Progenitor cell of endocrine pancreas (in vitro differentiated cells): ENCODE measurements at places on chromosomes 12 and 14. TPM values are rescaled to one million over a fixed set of nuclear protein-coding genes. Genes with fewer than 3 reads are reported as not detected.

The ASCL1 gene
- 8.3 and 8.4 TPM in 2 replicates for total RNA-seq

- H3K4me1 ChIP-seq: peaks cover 22% of the 10 kb centered on the region
- H3K27ac ChIP-seq: peak overlapping the region; percentile 60
- no peak overlapping the region for H3K4me3 ChIP-seq
- H3K27me3 ChIP-seq: peaks cover 7% of the 10 kb centered on the region
- DNase-seq: no peak
Observed at GRCh38 chr14:74211945-74212580, 27.2 kb upstream of the VSX2 start.

The TAS2R9 gene
- 0.26 and 0.29 TPM in 2 replicates for total RNA-seq

- H3K27ac ChIP-seq: no peak overlapping the region
- peaks cover 17% of the 10 kb centered on the region for H3K4me1 ChIP-seq
- peaks cover 61% of the 10 kb centered on the region for H3K27me3 ChIP-seq
- H3K36me3 ChIP-seq: no peaks in the 10 kb centered on the region
Observed at GRCh38 chr12:51871918-51872688, 15.8 kb upstream of the ANKRD33 start.

The PIWIL1 gene
- not detected in 2 replicates for total RNA-seq

The KCNJ8 gene
- 1.1 and 2.2 TPM in 2 replicates for total RNA-seq

DNA sequence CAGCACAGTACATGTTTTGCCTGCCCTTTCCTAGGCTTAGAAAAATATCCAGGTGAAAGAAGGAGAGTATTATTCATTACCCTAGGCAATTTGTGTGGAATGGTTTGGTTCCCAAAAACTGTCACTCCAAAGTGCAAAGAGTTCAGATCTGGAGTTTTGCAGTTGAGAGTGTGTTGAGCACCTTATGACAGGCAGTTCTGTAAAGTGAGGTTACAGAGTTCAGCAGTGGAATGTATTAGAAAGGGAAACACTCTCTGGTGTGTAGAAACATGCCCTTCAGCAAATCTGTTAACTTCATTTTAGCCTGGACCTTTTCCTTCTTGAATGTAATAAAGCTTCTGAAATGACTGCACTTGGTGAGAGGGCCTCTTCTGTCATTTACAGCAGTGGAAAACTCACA lies 154.0 kb upstream of the SSTR1 start:
- H3K36me3 ChIP-seq: no peaks in the 10 kb centered on the region
- no peaks in the 10 kb centered on the region for H3K27me3 ChIP-seq
- no peak for DNase-seq
- H3K4me1 ChIP-seq: no peaks in the 10 kb centered on the region
- no peak overlapping the region for H3K4me3 ChIP-seq

- no peaks in the 10 kb centered on the region for H3K36me3 ChIP-seq
- peak overlapping the region; percentile 64 for H3K27ac ChIP-seq
- DNase-seq: no peak
- H3K4me3 ChIP-seq: no peak overlapping the region
- peaks cover 29% of the 10 kb centered on the region for H3K4me1 ChIP-seq
- H3K27me3 ChIP-seq: peaks cover 64% of the 10 kb centered on the region
Observed at GRCh38 chr12:131565267-131566015, 145.4 kb upstream of the SFSWAP start.

The RNASE3 gene
- not detected in 2 replicates for total RNA-seq

DNA sequence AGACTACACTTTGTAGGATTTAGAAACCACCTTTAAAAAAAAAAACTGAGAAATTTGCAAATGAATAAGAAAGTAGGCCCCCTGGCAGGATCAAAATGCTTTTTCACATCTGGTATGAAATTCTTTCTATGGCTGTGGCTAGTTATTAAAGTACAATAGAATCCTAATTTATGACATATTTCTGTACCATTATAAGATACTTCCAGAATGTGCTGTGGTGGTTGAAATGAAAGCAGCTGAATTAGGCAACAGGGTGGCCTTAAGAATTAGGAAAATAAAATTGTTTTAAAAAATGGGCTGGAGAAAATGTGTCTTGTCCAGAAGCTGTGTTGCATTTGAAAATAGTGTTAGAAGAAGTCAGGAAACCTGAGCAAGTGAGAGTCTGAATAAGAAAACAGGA lies 85.9 kb upstream of the PDE3A start:
- peaks cover 4% of the 10 kb centered on the region for H3K36me3 ChIP-seq
- H3K4me1 ChIP-seq: peaks cover 4% of the 10 kb centered on the region
- no peaks in the 10 kb centered on the region for H3K27me3 ChIP-seq
- H3K4me3 ChIP-seq: no peak overlapping the region
- H3K27ac ChIP-seq: no peak overlapping the region

- H3K36me3 ChIP-seq: peaks cover 17% of the 10 kb centered on the region
- no peaks in the 10 kb centered on the region for H3K4me1 ChIP-seq
- no peak overlapping the region for H3K27ac ChIP-seq
- no peaks in the 10 kb centered on the region for H3K27me3 ChIP-seq
Observed at GRCh38 chr12:66563220-66563619, 115.7 kb downstream of the GRIP1 start.

The E2F7 gene
- total RNA-seq: 15.9 and 17.5 TPM in 2 replicates

The MYH6 gene
- total RNA-seq: 0.04 and 0.07 TPM in 2 replicates

GRCh38 chr14:85344171-85344570 lies 185.8 kb upstream of the FLRT2 start:
- DNase-seq: no peak
- H3K4me1 ChIP-seq: no peaks in the 10 kb centered on the region
- no peaks in the 10 kb centered on the region for H3K27me3 ChIP-seq
- no peaks in the 10 kb centered on the region for H3K36me3 ChIP-seq
- H3K27ac ChIP-seq: no peak overlapping the region
- no peak overlapping the region for H3K4me3 ChIP-seq

The PTPN6 gene
- 65.4 and 70.2 TPM in 2 replicates for total RNA-seq

GRCh38 chr12:13405961-13406703 lies 209.6 kb downstream of the EMP1 start:
- H3K36me3 ChIP-seq: peaks cover 2% of the 10 kb centered on the region
- H3K4me1 ChIP-seq: peaks cover 1% of the 10 kb centered on the region

The RBP5 gene
- 5.8 and 7.6 TPM in 2 replicates for total RNA-seq

DNA sequence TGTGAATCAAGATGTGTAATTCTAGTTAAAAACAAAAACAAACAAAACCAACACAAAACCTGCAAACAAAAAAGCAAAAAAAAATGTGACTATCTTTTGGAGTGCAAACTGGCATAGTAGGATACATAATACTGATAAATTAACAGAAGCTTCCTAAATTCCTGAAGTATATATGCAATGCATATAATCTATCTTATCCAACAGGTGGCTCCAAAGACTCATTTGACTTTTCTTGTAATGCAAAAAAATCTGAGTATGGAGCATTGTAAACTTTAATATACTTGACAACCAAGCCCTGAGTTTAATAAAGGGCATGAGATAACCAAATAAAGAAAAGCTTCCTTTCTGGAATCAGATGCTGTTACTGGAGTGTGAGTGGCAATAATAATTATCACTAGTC lies 1003.6 kb downstream of the FSCB start:
- no peaks in the 10 kb centered on the region for H3K4me1 ChIP-seq
- no peak for DNase-seq
- no peak overlapping the region for H3K27ac ChIP-seq

DNA sequence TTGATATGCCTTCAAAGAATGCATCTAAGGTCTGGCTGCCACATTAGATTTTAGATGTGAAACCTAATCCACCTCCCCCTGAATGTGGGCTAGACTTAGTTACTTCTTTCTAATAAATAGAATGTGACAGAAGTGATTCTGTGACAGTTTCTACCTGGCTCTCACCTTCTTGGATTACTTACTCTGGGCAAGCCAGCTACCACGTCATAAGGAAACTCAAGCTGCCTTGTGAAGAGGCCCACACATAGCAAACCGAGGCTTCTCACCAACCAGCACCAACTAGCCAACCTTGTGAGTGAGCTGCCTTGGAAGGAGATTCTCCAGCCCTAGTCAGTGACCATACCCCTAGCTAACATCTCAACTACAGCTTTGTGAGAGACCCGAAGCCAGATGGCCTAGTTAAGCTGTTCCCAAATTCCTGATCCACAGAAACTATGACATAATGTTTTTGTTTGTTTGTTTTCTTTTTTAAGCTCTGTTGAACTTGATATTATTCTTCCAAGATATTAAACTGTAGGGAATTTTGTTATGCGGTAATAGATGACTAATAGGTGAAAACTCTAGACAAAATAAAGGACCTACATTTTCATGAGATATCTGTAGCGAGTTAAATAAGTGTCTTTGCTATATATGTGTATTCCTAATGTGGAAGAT lies 6.2 kb downstream of the GPR19 start:
- H3K27ac ChIP-seq: no peak overlapping the region
- peaks cover 3% of the 10 kb centered on the region for H3K4me1 ChIP-seq
- no peaks in the 10 kb centered on the region for H3K36me3 ChIP-seq
- no peak overlapping the region for H3K4me3 ChIP-seq
- peaks cover 1% of the 10 kb centered on the region for H3K27me3 ChIP-seq

The UNC79 gene
- total RNA-seq: 2.6 TPM in 2 replicates

DNA sequence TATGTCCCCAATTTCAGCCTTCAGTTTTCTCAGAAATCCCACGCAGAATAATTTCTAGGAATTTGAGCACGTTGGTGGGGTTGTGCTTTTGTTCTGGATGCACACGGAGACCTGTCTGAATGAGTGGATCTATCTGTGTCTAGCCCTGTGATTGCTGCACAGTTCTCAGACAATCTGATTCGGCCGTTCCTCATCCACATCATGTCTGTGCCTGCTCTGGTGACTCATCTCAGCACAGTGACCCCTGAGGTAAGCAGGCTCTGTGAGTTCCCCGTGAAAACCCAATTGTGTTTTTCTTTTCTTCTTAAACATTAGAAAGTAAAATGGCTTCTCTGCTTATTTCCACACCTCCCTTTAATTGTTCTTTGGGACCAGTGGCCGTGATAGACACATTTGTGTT lies 20.2 kb downstream of the UBE3B start:
- H3K4me1 ChIP-seq: no peaks in the 10 kb centered on the region
- no peaks in the 10 kb centered on the region for H3K27me3 ChIP-seq
- H3K36me3 ChIP-seq: peaks cover 33% of the 10 kb centered on the region
- no peak overlapping the region for H3K27ac ChIP-seq
- no peak for DNase-seq

DNA sequence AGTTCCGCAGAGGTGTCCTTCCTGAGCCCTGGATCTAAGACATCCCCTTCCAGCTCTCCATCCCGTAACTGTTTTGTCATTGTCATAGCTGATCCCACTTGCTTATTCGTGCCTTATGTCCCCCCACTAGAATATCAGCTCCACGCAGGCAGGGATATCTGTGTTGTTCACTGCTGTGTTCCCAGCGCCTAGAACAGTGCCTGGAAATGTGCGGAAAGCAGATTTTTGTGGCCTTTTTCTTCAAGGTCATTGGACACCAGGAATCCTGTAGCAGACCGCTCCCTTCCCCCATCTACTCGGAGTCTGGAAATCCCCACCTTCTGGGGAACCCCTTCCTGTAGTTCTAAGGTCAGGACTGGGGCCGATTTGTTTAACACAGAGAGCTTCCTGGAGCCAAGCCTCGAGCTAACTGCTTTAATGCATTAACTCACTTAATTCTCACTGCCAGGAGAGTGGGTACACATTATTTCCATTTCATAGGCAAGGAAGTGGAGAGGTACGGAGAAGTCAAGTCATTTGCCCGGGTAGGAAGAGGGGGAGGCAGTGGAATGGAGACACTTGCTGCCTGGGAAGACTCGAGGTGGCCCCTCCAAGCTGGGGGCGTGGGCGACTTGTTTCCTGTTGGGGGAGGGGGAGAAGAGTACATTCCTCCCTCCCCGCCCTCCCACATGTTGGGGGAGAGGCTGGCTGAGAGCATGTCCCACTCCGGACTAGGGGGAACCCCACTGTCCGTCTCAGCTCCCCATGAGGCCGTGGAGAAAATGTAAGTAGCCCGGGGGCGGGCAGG lies 1.2 kb upstream of the SH2B3 start:
- peaks cover 2% of the 10 kb centered on the region for H3K4me1 ChIP-seq
- H3K27ac ChIP-seq: peak overlapping the region; percentile 4
- H3K36me3 ChIP-seq: no peaks in the 10 kb centered on the region
- H3K4me3 ChIP-seq: peak overlapping the region; percentile 56
- no peak for DNase-seq
- peaks cover 69% of the 10 kb centered on the region for H3K27me3 ChIP-seq

DNA sequence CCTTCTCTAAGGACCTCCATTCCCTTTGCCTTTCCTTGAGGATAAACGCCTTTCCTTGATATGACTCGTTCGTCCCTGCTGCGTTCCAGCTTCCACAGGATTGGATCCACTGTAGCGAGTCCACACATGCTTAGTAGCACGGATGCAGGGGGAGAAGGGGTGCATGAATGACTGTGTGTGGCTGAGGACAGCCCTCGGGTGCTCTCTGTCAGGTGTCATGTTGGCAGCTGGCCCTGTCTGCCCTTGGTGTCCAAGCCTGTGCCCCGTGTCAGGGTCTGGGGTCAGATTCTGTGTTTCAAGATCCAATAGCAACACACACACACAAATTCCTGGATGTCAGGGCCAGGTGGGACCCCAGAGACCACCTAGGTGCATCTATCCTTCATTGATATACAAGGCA lies 17.5 kb upstream of the KRT80 start:
- peaks cover 2% of the 10 kb centered on the region for H3K4me1 ChIP-seq
- H3K27ac ChIP-seq: no peak overlapping the region
- peaks cover 32% of the 10 kb centered on the region for H3K27me3 ChIP-seq
- H3K36me3 ChIP-seq: no peaks in the 10 kb centered on the region

The FAM186B gene
- 0.20 and 0.24 TPM in 2 replicates for total RNA-seq

The SLC4A8 gene
- total RNA-seq: 10.6 and 11.8 TPM in 2 replicates

- H3K4me1 ChIP-seq: peaks cover 8% of the 10 kb centered on the region
- no peak overlapping the region for H3K4me3 ChIP-seq
- H3K27me3 ChIP-seq: no peaks in the 10 kb centered on the region
- no peaks in the 10 kb centered on the region for H3K36me3 ChIP-seq
Observed at GRCh38 chr14:35369701-35370191, 34.8 kb downstream of the NFKBIA start.

The FAR2 gene
- 4.8 and 8.4 TPM in 2 replicates for total RNA-seq

- no peaks in the 10 kb centered on the region for H3K27me3 ChIP-seq
- H3K4me1 ChIP-seq: peaks cover 3% of the 10 kb centered on the region
- no peaks in the 10 kb centered on the region for H3K36me3 ChIP-seq
- DNase-seq: no peak
- no peak overlapping the region for H3K4me3 ChIP-seq
Observed at GRCh38 chr14:29355331-29355730, 572.3 kb downstream of the PRKD1 start.

The OXA1L gene
- total RNA-seq: 114 and 122 TPM in 2 replicates

GRCh38 chr12:62250671-62251608 lies 9.3 kb upstream of the USP15 start:
- H3K4me3 ChIP-seq: no peak overlapping the region
- H3K4me1 ChIP-seq: peaks cover 5% of the 10 kb centered on the region
- no peaks in the 10 kb centered on the region for H3K36me3 ChIP-seq

The LBHD2 gene
- not detected in 2 replicates for total RNA-seq

DNA sequence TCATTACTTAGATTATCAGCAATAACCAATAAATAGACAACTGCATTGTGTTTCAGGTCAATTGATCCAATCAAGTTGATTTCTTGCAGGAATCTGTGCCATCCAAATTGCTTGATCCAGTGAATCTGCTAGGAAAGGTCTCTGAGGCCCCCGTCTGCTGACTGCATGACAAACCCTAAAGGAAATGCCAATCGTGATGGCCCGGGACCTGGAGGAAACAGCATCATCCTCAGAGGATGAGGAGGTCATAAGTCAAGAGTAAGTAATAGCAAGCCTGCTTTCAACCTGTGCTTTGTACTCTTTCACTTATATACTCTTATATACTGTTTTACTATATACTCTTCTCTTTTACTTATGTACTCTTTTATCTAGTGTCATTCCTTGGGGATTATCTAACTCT lies 1.9 kb downstream of the TTLL5 start:
- peak overlapping the region; percentile 48 for H3K4me3 ChIP-seq
- H3K27me3 ChIP-seq: no peaks in the 10 kb centered on the region
- peaks cover 17% of the 10 kb centered on the region for H3K4me1 ChIP-seq
- DNase-seq: no peak

- H3K27me3 ChIP-seq: no peaks in the 10 kb centered on the region
- H3K36me3 ChIP-seq: peaks cover 6% of the 10 kb centered on the region
- no peak for DNase-seq
- H3K4me1 ChIP-seq: peaks cover 19% of the 10 kb centered on the region
- H3K27ac ChIP-seq: no peak overlapping the region
- H3K4me3 ChIP-seq: no peak overlapping the region
Observed at GRCh38 chr14:68124050-68124449, 304.5 kb downstream of the RAD51B start.

The SSTR1 gene
- 4.0 and 4.4 TPM in 2 replicates for total RNA-seq
